ENCODE measurements at places on chromosomes 12 and 14. TPM values are rescaled to one million over a fixed set of nuclear protein-coding genes. Genes with fewer than 3 reads are reported as not detected.

The HHIPL1 gene
- not detected for polyA plus RNA-seq

The SYNDIG1L gene
- not detected for polyA plus RNA-seq

The HOXC10 gene
- polyA plus RNA-seq = 0.63 TPM

The CLEC4C gene
- not detected for polyA plus RNA-seq

The ACRBP gene
- polyA plus RNA-seq = 6.7 TPM

The TOMM20L gene
- not detected for polyA plus RNA-seq

The ZBTB1 gene
- polyA plus RNA-seq = 10.3 TPM

The GAS2L3 gene
- 2.8 TPM for polyA plus RNA-seq

The RNASE1 gene
- 11.2 TPM for polyA plus RNA-seq

The PPP1R36 gene
- polyA plus RNA-seq = not detected

The DBX2 gene
- polyA plus RNA-seq = not detected

The KRT7 gene
- not detected for polyA plus RNA-seq

The PRH1 gene
- 1.1 TPM for polyA plus RNA-seq

The CEBPE gene
- polyA plus RNA-seq = 0.15 TPM

DNA sequence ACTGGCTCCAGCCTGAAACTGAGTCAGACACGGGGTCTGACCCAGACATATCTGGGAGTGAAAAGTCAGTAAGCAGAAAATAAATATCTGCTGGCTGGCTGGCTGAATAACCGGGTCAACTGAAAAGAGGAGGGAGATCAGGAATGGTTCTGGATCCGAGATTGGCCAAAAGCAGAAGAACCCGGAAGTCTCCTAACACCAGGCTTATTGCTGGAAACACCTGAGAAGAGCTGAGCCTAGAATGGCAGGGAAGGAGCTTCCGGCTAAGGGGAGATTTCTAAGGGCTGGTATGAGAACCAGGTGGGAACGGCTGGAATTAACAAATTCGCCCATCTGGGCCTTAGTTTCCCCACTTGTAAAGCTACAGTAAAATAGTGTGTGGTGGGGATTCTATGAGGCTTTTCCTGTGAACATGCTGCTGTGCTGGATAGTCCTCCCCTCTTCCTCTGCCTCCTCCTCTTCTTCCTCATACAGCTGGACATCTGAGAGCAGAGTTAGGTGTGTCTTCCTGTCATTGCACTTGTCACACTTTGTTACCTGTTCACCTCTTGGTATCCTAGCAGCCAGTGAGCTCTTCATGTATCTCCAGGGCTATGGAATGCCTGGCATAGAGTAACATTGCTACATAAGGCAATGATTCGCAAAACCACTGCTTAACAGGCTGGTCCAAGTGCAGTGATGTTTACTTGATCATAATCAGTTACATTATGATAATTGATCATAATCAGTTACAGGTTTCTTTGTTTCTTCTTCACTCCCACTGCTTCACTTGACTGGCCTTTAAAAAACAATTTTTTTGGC is 2.0 kb upstream of the SHMT2 start:
- no peak for DNase-seq

GRCh38 chr14:98364961-98365360 is 907.0 kb downstream of the BCL11B start:
- DNase-seq = no peak

DNA sequence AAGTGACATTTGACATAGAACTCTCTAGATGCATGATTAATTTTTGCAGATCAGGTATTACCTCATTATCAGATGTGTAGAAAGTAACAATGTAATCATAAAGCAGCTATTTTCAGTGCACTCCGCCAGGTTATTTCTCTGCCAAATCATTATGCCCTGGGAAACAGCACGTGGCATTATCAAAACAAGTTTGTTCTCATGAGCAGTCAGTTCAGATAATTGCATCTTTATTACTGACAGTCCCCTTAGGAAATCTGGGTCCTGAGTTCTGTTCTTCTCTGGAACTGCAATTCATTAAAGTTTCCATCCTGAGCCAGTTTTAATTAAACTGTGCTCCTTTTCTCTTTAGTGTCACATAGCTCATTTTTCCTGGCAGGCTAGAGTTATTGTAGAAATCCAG is 94.7 kb upstream of the KRR1 start:
- DNase-seq = no peak

DNA sequence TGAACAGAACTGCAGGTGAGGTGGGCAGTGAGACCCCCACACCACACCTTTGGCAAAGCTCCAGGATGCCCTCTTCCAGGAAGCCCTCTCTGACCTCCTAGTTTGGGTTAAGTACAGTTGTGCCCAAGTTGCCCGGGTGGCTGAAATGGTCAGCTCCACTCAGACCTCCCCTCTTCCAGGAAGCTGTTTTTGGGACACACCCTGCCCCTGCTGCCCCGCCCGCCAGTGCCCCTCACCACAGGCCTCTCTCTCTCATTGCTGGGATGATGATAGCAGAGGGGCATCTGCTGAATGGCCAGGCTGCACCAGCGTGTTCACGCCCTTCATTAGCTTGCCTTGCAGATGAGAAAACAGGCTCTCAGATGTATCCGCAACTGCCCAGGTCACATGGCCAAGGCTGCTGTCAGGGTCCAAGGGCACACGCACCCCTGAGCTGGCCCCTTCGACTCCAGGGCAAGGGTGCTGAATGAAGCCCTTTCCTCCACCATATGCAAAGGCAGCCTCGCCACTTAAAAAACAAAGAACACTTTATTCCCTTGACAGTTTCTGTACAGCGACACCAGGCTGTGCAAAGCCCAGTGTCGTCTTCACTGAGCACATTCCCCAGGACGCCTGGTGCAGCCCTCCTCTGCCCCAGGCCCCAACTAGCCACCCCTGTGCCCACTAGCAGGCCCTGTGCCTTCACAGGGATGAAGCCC is 15.5 kb downstream of the SLC25A29 start:
- no peak for DNase-seq

GRCh38 chr12:104219361-104219892 is 3.8 kb downstream of the TXNRD1 start:
- DNase-seq = no peak

GRCh38 chr14:25522116-25522515 is 472.2 kb upstream of the STXBP6 start:
- DNase-seq = no peak

- no peak for DNase-seq
Observed at GRCh38 chr12:126201981-126202537, 1136.8 kb downstream of the AACS start.

DNA sequence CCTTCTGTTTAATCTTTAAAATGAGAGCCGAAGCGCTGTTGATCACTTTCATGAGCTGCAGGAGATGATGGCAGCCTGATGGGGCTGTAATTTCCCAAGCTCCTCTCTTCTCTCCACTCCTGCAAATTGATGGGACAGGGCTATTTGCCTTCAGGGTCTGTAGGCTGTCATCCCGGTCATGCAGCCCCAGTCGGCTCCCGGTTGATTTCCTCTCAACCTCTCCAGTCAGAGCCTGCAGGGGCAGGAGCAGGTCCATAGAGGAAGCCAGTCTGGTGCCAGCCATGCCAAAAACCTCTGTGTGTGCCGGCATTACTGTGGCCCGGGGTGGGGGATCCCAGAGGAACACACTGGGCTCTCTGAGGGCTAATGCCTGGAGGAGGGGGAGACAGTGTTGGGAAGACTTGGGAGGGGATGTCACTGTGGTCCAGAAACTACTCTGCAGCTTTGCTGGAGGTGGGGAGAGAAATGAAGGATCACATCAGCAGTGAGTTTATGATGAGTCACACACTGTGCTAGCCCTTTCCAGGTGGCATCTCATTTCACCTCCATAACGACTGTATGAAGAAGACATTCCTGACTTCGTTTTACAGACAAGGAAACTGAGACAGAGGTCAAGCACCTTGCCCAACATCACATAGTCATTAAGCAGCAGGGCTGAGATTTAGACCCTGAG is 46.5 kb upstream of the PRIMA1 start:
- no peak for DNase-seq

- DNase-seq = peak; percentile 64
Observed at GRCh38 chr12:56206452-56207166, 15.1 kb downstream of the RNF41 start.

GRCh38 chr12:18898470-18898869 is 160.6 kb downstream of the CAPZA3 start:
- DNase-seq = no peak

- no peak for DNase-seq
Observed at GRCh38 chr12:109098183-109098604, 797 bp downstream of the UNG start.

DNA sequence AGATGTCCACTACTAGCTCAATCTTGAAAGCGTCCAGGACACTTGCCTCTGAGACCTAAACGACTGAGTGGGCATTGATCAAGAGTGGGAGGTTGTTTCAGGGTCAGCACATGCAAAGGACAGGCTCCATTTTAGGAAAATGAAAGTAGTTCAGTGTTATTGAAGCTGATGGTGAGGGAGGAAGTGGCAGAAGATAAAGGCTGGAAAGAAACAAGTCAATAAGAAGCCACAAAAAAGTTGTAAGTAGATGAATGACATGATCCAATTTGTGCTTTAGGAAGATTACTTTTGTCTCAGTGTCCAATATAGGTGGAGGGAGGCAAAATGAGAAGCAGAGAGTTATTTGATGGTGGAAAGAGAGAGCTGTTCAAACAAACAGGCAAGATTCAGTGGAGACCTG is 22.0 kb downstream of the GPR65 start:
- DNase-seq = no peak

DNA sequence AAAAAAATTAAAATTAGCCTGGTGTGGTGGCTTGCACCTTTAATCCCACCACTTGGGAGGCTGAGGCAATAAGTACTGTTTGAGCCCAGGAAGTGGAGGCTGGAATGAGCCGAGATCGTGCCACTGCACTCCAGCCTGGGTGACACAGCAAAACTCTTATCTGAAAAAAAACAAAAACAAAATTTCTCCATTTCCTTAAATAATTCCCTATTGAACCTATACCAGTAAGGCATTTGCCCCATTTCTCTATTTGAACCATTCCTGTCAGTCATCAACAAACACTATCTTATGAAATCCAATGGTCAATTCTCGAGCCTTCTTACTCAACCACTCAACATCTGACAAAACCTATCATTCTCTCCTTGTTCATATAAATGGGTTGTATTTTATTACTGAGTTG is 14.7 kb downstream of the SLC2A14 start:
- no peak for DNase-seq

GRCh38 chr12:56927281-56927680 is 6.9 kb downstream of the SDR9C7 start:
- DNase-seq = no peak

DNA sequence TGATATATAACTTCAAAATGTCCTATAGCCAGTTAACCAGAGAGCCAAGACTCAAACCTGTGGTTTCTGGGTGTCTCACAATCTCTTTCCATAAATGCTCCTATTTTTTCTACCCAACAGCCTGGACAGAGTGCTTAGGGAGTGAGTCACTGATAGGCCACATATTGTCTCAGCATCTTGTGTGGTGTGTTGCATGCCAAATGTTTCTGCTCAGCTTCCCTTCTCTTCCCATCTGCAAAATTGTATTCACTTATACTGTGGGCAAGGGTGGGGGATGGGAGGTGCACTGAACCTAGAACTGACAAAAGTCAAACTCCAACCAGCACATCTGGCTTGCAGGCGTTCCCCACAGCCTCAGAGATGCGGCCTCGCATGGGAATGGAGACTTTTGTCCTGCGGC is 123.3 kb downstream of the KCNA5 start:
- no peak for DNase-seq

DNA sequence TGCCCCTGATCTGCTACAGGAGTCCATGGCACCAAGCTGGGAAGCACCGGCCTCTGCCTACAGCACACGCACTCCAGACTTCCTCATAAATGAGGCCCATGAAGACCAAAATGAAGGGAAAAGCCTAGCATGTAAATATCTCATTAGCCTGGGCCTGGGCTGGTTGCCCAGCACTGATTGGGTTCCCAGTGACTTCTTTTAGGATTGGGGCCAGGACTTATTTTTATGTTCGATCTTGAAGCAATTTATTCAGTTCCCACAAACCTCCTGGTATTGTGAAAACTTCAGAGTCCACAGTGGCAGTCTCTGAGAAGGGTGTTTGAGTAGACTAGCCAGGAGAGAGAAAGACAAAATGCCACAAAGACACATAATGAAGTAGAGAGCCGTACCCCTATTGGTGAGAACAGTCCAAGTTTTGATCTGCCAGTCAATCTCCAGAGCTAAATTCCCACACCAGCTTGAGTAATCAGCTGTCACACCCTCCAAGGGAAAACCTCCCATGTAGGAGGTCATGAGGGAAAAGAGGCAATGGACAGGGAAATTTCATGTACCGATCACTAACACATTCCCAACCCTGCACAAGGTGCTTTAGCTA is 78.2 kb downstream of the PHLDA1 start:
- no peak for DNase-seq

DNA sequence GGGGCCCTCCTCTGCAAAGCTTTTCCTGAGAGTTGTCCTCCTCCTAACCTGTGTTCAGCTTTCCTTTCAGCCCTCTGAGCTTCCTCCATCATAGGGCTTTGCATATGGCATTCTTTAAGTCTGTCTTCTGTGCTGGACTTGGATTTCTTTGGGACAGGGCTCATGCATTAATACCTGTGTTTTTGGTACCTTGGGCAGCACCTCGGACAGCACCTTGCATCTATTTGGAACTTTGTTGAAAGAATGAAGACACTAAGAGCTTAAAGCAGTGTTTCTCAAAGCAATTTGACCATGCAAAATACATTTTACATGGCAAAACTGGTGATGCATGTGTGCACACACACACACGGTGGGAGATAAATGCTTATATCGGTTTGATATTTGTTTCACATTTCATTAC is 115.0 kb upstream of the SRRM4 start:
- peak; percentile 2 for DNase-seq

DNA sequence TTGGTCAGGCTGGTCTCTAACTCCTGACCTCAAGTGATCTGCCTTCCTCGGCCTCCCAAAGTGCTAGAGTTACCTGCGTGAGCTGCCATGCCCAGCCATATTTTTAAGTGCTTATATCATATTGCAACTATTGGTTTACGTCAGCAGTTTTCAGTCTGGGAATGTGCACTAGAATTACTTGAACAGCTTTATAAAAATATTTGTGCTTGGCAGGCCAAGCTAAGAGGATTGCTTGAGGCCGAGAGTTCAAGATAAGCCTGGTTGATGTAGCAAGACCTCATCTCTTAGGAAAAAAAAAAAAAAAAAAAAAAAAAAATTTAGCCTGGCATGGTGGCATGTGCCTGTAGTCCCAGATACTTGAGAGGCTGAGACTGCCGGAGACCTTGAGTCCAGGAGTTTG is 17.1 kb downstream of the KIAA0586 start:
- no peak for DNase-seq

DNA sequence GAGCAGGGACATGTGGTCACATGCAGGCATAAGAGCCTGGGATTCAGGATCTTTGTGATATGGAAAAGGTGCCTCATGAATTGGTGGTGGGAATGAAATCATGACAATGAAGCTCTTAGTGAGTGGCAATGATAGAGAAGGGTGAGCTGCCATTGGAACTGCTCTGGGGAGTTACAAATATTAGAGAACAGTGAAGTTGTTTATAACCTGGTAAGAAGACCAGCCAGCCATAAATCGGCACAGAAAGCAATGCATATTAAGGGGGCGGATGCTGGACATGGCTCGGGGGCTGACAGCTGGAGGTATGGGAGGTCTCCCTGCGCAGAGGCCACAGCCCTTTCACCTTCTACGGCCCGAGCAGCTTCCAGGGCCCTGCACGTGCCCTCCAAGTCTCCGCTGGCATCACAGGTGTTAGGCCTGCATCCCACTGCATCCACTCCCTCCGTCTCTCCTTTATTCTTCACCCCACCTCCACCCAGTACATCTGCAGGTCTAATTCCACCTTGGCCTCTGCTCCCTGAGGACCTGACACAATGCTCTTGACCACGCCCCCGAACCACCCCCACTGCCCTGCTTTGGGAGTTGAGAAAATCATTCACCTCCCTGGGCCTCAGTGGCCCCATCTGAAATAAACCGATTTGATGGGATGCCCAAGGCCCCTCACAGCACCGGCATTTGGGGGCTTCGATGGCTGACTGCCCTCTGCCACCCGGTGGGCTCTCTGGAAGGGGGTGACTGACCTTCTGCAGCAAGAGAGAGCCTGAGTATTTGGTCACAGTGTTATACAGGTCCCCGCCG is 4.1 kb downstream of the CACNA2D4 start:
- peak; percentile 1 for DNase-seq

All from K562 (cell line).